ENCODE measurements at places on chromosomes 5 and 9.

- no peak for DNase-seq
Measured at GRCh38 chr5:89097103-89097502, 214.1 kb upstream of the MEF2C start.

- peak; percentile 93 for DNase-seq
Measured at GRCh38 chr9:106632621-106633020, 230.3 kb upstream of the ZNF462 start.

DNA sequence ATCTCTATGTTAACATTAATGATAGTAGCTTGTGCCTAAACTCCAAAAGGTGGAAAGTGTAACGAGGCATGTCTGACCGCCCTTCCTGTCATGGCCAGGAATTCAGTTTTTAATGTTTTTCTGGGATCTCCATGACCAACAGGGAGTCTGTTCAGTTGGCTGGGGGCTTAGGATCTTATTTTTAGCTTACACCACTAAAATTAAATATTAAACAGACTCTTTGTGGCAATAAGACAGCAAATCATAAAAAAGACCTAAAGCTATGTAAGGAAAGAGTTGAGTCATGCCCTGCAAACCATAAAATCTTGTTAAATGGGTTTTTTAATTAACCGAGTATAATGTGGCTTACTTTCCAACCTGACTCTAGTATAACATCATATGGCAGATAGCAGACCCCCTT is 247.8 kb downstream of the DIRAS2 start:
- no peak for DNase-seq

DNA sequence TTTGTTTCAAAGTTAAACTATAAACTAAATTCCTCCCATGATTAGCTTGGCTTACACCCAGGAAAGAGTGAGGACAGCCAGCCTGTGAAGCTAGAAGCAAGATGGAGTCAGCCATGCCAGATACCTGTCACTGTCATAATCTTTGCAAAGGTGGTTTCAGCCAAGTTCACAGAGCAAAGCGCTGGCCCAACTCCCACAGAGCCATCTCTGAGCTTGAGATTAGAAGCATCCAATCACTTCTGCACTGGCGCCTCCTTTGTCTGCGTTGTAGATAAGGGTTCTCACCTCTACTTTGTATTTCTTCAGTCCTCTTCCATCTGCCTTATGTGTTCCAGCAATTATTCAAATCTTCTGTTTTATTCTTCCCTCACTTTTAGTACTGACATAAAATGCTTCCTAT is 119.4 kb upstream of the ACO1 start:
- DNase-seq = no peak

GRCh38 chr9:123391233-123391632 is 35.2 kb downstream of the CRB2 start:
- DNase-seq = no peak

GRCh38 chr5:147956064-147956841 is 49.9 kb upstream of the C5orf46 start:
- peak; percentile 36 for DNase-seq

DNA sequence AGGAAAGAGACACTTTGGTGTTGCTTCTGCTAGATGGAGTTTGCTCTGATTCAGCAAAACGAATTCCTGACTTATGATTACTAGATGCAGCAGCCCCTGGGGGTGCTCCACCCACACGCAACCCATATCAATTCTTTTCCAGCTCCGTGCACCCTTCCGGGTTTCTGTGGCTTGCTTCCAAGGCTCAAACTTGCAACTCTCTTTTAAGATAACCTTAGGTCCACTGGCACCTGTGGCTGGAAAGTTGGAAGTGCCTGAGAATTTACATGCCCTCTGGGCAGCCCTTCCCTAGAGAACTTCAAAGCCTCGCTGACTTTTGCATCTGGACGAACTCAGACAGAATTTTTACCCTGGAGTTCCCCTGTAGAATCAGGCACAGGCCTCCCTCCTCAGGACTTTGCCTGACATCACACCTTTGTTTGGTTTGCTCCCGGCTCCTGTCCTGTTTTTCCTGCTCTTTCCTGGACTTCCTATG is 224.9 kb downstream of the SNX18 start:
- DNase-seq = peak; percentile 91

- DNase-seq = no peak
Measured at GRCh38 chr9:69564557-69564956, 107.6 kb downstream of the APBA1 start.

GRCh38 chr5:34655354-34655991 is 655 bp upstream of the RAI14 start:
- DNase-seq = peak; percentile 69

GRCh38 chr5:93107805-93108520 is 473.1 kb downstream of the NR2F1-AS1 start:
- no peak for DNase-seq

DNA sequence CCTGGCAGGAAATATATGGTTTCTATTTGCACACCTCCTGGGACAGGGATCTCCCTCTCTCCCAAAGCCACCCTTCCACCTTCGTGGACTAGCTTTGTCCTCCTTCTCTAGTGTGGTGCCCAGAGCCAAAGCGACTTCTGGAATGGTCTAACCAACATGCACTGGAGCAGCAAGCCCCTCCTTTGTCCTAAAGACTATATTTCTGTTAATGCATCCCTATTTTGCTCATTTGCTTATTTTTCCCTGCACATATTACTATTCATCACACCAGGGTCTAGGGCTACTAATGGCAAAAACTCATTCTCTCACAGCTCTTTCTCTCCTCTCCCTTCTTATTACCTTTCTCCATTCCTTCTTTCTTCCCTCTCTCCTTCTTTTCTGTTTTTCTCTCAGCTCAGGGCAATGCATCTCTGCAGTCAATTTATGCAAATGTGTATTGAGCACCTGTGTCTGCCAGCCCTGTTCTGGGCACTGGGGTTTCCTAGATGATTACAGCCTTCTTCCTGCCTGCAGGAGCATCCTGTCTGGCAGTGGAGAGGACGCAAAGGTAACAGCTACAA is 2.8 kb upstream of the NEURL1B start:
- DNase-seq = no peak

GRCh38 chr9:82332774-82333152 is 344.2 kb downstream of the SPATA31D1 start:
- DNase-seq = peak; percentile 52

GRCh38 chr5:149053072-149053695 is 9.7 kb downstream of the SH3TC2 start:
- peak; percentile 68 for DNase-seq

DNA sequence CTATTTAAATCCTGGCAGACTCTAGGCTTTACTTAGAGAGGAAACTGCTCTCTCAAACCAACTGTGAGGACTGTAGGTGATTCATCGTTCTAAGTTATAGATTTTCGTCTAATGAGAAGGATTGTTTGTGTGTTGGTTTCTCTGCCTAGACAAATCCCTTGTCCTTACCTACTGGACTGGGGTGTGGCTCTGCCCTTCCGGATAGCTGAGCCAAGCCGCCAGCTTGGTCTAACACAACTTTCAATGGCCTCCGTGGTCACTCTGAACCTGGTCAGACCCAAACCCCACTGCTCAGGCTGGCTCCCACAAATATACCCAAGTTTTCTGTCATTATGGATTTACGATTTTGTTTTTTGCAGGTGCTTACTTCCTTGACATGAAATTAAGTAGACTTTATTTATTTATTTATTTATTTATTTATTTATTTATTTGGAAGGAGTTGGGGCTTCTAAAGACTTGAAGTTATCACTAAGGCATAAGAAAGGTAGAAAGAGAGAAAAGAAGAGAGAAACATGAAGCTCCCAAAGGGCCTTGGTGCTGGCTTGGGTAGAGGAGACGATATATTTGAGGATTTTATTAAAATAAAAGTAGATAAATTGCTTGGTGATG is 19.0 kb downstream of the CARTPT start:
- no peak for DNase-seq

Data from foreskin keratinocyte (primary cell).